NCI-H510A treated with DMSO at 0.1 percent for 48 hours (cell line): ENCODE measurements at places on chromosomes 4 and X.

GRCh38 chrX:24002167-24002566 is 24.8 kb downstream of the KLHL15 start:
- DNase-seq = no peak

GRCh38 chr4:150874338-150875226 is 140.5 kb downstream of the LRBA start:
- DNase-seq = no peak

DNA sequence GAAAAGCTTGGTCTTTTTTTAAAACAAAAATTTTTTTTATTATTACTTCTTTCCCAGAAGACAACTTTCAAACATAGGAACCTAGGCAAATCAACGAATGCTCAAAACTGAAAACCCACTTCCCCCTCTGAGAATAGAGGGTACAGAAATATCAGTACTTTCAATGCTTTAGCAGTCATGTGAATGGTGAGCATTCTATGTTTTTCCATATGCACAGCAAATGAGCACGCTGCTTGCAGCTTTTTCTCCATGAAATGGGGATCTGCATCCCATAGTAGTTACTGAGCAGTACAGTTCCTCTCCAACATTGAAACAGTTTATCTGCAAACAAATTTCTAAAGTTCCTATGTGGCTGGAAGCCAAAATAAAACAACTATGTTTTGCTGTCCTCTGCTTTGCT is 108.4 kb upstream of the BMP2K start:
- no peak for DNase-seq

DNA sequence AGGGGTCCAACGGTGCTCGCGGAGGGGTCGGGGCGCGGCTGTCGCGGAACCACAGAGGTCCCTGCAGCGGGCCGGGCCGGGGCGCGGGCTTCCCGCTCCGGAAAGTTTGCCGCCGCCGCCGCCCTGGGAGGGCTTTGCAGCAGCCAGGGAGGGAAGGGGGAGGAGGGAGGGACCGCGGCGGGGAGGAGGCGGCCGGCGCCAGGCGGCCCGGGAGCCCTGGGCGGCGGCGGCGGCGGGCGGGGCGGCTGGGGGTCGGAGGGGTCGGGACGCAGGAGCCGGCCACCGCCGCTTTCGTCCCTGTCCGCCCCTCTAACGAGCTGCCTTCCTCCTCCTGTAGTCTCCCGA is 375 bp downstream of the FGFR3 start:
- no peak for DNase-seq

DNA sequence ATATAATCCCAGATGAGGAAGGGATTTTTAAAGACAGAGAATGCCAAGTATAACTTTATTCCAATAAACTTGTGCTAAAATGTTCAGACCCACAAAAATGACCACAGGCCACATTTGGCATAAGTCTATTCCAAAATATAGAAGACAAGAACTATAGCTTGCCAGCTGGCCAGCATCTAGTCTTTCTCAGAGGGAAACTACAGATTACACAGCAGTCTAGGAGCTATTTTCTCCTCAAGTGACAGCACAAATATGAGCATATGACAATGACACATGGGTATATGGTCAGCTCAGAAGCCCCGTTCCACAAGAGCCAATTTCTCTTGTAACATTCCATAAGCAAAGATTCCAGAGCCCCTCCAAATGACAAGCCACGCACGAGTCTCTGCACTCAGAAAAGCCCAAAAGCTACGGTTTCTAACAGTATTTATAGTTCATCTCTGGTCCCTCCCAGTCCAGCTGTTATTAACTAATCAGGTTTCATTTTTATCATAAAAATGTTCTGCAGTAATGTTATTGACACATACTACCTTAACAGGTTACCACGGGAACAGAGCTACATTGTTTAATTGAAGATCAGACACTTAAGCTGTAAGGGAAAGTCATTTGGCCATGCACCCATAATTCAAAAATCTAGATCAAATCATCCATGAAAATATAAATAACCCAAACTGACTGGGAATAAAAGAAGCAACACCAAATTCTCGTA is 70.3 kb downstream of the RAB28 start:
- no peak for DNase-seq

DNA sequence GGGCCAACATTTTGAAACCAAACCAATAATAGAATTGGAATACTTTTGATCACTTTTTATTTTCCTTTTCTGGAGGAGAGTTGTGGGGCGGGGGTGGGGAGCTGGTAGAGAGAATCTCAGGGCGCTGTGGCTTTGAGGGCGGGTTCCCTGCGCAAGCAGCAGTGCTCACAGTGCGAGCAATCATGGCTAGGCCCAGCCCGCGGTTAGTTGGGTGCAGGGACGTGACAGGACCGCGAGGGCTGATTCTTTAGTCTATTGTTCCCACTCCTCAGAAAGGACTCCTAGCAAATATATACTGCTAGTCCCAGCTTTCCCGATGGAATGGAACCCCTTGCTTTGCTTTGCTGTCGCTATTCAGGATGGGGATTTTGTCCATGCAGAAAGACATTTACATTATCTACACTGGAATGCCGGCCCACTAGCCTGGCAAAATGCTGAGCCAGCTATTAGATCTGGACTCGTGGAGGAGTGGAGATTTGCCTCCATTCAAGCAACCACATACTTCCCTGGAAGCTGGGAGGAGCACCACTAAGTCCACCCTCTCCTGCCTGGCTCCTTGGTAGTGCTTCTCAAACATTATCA is 23.9 kb upstream of the APLN start:
- DNase-seq = peak; percentile 39

- no peak for DNase-seq
These were observed 188.4 kb downstream of the PDGFRA start for GRCh38 chr4:54417476-54417875.

GRCh38 chrX:132463411-132463810 is 25.4 kb downstream of the MBNL3 start:
- no peak for DNase-seq
